Renal cortical epithelial cell (primary cell): ENCODE measurements at places on chromosomes 1 and 21. TPM values are rescaled to one million over a fixed set of nuclear protein-coding genes. Genes with fewer than 3 reads are reported as not detected.

GRCh38 chr1:235901461-235901860 lies 34.8 kb upstream of the LYST start:
- DNase-seq, result no peak

DNA sequence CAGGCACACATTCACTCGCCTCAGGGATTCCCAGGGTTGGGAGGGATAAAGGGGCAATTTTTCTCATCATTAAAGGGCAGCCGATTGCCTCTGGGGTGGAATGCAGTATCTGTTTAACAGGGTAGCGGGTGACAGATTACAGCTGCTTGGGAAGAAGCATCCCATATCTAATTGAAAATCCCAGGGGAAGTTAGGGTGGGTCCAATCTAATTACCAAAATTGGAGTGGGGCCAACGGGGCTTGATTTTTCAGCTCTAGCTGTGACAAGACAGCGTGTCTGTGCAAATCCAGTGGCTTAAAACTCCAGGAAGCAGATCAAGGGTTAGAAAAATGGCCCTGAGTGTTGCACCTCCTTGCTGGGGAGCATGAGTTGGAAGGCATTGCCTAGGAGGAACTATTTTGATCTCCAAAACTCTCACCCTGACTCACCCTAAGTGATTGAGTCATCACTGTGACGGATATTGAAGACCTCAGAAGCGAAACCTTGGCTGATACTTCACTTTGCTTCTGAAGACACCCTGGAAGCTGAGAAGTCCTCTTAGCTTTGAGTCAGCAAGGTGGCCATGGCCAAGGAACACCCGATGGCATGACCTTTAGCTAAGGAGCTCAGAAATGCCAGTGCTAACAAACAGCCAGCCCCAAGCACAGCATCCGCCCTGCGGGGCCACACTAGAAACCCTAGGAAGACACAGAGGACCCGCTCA lies 46.0 kb downstream of the GRHL3 start:
- DNase-seq, result peak; percentile 90

- no peak for DNase-seq
Measured at GRCh38 chr1:50634251-50634650, 211.0 kb upstream of the DMRTA2 start.

- DNase-seq, result no peak
Measured at GRCh38 chr1:174676856-174677255, 229.1 kb downstream of the GPR52 start.

- peak; percentile 7 for DNase-seq
Measured at GRCh38 chr1:247241691-247242090, 14.2 kb upstream of the VN1R5 start.

DNA sequence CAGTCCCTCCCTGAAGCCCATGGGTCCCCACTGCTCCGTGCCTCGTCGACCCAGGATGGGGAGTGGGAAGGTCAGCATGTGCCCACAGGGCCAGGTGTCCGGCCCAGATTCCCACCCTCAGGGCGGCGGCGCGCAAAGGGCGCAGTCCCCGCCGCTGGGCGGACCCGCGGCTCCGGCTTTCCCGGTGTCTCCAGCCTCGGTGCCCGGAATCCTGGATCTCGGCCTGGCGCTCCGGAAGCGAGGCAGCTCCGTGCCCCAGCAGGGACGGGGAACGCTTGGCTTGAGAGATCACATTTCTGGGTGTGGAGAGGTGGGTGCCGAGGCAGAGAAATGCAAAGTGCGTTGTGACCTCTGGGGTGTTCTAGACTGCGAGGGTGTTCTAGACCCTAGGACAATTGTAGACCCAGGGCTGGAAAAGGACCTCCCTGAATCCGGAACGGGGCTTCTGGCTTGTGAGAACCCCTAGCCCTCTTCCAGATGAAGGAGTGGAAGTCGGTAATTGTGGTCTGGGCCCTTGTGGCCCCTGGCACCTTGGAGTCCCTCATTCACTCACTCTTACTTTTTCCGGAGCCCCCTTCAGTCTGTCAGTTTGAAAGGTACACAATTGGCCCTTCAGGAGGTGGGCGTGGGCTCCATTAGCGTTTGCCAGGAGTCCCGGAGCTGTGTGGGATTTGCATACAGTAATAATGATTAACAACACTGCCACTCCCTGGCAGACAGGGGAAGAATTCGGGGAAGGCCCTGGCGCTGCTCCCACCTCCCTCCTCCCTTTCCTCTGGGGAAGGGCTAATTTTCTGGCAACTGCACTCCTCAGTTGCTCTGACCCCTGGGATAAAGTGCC lies 1.6 kb upstream of the KCND3 start:
- DNase-seq, result peak; percentile 48

DNA sequence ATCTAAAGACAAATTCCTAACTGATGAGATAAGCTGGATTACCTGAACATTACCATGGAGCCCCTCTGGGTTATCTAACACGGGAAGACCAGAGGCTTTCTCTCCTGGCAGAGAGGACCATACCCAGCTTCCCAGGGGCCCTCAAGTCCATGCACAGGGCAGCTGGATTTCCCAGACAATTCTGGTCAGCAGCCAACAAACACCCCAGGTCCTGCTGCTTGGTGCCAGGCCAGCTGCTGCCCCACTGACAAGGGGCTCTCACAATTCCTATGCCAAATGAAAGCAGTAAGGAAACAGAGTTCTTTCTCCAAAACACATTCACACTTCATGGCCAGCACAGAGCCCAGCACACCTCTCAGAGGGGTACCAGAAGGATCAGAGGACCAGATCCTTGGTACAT lies 114.2 kb downstream of the HLCS start:
- no peak for DNase-seq

DNA sequence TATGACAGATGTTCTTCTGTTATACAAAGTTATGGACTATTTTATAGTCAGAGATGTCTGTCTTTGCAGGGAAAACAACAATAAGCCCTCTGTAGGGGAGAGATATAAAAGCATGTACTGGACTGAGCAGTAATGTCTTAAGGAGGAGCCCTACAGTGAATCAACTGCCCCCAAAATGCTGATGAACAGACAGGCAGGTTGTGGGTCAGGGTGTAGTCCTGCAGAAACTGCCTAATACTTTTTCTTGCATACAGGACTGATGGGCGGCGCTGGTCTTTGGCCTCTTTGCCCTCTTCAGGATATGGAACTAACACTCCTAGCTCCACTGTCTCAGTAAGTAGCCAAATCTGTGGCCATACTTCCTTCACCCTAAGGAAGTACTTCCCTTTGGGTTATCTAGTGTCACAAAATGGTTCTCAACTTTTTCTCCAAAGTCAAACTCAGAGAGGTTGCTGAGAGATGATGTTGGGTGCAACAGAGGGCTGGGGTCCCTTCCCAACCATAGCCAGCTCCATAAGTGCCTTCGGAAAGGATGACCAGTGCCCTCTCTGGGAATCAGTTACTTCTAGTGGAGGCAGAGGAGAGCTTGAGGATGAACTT lies 129.8 kb downstream of the PIK3R3 start:
- no peak for DNase-seq

Gene MAP3K21
- total RNA-seq, result 10.8 and 24.8 TPM in 2 replicates

Gene C8A
- not detected in 2 replicates for total RNA-seq

GRCh38 chr1:161390559-161390858 lies 22.8 kb upstream of the CFAP126 start:
- no peak for DNase-seq

Gene PPFIA4
- 1.6 and 12.4 TPM in 2 replicates for total RNA-seq

Gene TBX19
- total RNA-seq, result 0.35 and 0.75 TPM in 2 replicates

- DNase-seq, result no peak
Measured at GRCh38 chr1:59171788-59172187, 125.1 kb upstream of the FGGY start.

Gene MX2
- 0.15 and 0.17 TPM in 2 replicates for total RNA-seq

Gene SIM2
- 4.0 and 23.1 TPM in 2 replicates for total RNA-seq

DNA sequence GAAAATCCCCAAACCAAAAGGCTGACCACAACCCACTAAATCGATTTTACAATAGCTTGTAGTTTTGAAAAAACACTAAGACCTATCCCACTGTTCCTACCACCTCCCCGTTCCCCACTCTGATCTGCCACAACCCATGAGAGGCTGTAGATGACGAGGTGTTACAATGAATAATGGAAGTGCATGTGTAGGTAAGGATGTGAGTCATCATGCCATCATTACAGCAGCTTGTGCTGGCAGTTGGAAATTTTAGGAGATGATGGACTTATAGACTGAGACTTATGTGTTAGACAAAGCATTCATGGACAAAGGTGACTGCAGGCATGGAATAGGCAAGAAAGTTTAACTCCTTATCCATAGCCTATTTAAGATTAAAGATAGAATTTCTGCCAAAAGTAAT lies 184.7 kb upstream of the CACYBP start:
- peak; percentile 81 for DNase-seq

Gene TRIM58
- 0.30 and 0.35 TPM in 2 replicates for total RNA-seq

Gene KRTAP7-1
- not detected in 2 replicates for total RNA-seq

DNA sequence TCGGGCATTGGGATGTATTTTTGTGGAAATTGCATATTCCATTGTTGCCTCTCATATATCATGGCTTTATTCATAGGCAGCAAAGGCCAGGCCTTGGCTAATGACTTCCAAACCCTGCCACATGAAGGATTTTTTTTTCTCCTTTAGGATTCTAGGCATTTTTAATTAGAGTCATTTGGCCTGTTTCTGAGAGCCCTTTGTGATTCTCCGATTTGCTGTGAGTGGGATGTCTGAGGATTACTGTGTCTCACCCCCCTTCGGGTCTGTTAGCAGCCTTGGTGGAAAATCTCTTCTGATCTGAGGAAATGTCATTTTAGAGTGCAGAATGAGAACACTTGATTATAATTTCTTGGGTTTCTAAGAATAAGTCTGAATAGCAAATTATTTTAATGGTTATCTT lies 253.5 kb downstream of the NTNG1 start:
- no peak for DNase-seq

GRCh38 chr1:6392809-6393399 lies 663 bp downstream of the ACOT7 start:
- no peak for DNase-seq

Gene CENPF
- 8.7 and 21.4 TPM in 2 replicates for total RNA-seq

DNA sequence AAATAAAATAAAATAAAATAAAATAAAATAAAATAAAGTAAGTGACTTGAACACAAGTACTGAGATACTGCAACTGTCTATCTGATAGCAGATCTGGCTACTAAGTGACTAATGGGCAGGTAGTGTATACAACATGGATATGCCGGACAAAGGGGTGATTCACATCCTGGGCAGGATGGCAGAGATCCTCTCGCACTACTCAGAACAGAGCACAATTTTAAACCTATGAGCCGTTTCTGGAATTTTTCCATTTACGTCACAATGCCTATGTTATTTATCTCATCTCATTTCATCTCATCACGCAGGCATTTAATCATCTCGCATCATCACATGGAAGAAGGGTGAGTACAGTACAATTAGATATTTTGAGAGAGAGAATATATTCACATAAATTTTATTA lies 233.3 kb upstream of the COA6 start:
- peak; percentile 36 for DNase-seq

GRCh38 chr1:92136341-92136740 lies 56.2 kb downstream of the BTBD8 start:
- DNase-seq, result no peak

DNA sequence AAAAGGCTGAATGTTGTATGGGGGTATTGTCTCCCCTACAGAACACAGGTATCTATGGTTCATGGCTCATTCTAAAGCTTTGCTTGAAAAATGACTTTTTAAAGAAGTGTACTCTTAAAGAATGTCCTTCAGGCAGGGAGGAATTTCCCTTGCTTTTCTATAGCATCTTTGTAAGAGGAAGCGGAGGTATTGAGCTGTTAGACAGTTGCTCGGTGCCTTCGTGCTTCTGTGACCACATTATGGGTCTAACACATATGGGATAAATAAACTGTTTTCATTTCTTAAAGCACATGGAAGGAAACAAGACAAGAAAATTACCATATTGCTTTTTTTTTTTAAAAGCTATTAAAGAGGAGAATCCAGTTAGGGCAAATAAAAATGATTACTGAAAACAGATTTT lies 182.9 kb downstream of the NTNG1 start:
- DNase-seq, result no peak

Gene ANXA9
- 0.30 and 1.6 TPM in 2 replicates for total RNA-seq

- DNase-seq, result peak; percentile 56
Measured at GRCh38 chr1:16120940-16121410, 34.9 kb downstream of the EPHA2 start.

Gene XCL2
- total RNA-seq, result not detected in 2 replicates

DNA sequence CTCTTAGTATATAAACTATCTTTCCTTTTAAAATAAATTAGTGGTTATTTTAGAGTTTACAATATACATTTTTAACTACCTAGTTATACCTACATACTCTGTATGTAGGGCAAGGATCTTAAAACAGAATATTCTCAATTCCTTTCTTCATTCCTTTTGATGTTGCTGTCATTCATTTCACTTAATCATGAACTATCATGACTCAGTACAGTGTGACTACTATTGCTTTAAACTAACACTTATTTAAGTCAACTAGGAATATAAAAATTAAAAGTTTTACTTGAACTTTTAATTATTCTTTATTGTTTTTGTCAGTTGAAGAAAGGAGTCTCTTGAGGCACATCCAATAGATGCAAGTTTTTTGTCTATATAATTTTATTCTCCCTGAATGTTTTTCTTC lies 726.4 kb downstream of the BRINP3 start:
- DNase-seq, result peak; percentile 65

Gene RGL1
- total RNA-seq, result 3.1 and 5.9 TPM in 2 replicates

DNA sequence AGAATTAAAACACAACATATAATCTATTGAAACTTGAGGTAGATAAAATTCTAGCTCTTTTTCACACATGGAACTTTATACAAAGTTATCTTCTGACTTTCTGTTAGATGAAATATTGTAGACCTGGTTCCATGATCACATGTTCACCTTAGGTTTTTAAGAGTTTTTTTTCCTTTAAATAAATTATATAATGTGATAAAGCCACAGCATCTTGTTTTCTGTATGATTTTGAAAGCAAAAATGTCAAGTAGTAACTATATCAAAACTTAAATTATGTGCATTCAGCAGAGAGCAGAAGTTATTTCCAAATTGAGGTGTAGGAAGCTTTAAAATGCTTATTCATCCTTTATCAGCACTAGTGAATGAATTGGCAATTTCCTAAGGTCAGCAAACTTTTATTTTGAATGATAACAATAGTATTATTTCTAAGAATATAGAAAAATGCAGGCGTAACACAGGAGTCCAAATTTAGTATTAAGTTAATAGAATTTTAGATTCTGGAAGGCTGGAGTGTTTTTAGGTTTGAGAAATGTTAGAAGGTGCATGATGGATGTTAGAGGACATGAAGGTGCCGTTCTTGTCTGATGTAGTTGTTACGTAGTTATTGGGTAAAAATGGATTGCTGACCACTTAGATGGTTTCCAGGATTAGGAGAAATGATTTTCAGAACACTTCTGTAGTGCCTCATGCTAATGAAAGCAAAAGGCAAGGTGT lies 17.5 kb downstream of the BACH1 start:
- DNase-seq, result no peak
